NCI-H82 (cell line): ENCODE measurements at places on chromosomes 16 and 17.
A peak's percentile ranks its signal among the peaks of the same experiment; 100 is the strongest.

DNA sequence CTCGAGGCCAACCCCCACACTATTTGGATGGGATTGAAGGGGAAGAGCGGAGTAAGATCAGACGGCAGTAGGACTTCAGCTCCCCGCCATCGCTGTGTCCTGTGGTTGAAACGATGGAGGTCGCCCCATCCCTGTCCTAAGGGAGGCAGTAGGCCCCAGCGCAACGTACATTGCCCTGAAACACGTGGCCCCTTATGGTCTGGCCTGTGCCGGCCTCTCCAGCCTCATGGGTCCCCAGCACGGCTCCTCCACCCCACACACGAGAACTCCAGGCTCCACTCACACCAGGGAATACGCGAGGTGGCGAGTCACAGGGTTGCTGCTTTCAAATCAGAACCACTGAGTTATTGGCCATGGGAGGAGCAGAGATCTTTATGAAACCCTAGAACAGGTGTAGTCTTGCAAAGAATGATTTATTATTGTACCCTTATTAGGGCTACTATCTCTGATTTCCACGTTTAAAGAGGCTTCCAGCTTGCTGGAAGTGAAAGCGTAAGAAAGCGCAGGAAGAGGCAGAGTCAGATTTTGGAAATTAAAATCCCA is 669 bp upstream of the DCTPP1 start:
- DNase-seq = no peak

GRCh38 chr17:41340934-41341861 is 9.4 kb downstream of the KRT33A start:
- DNase-seq = no peak

GRCh38 chr16:88923926-88924833 is 52.8 kb downstream of the CBFA2T3 start:
- DNase-seq = no peak

DNA sequence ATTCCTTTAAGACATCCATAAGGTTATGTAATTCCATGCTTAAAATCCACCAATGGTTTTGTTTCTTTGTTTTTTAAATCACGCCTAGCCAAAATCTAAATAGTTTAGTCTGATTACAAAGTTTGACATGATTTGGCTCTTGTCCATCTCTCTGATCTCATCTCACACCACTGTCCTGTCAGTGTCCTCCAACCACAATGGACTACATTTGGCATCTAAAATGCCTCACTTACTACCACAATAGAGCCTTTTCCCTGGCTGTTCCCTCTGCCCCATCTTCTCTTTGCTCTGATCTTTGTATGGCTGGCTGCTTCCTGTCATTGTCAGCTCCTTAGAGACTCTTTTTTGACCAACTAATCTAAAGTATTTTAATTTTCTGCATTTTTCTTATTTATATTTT is 157.2 kb downstream of the MYO1D start:
- no peak for DNase-seq

GRCh38 chr17:73783945-73784603 is 139.8 kb upstream of the SDK2 start:
- DNase-seq = no peak

GRCh38 chr16:54939510-54940278 is 9.0 kb downstream of the IRX5 start:
- DNase-seq = peak; percentile 18

DNA sequence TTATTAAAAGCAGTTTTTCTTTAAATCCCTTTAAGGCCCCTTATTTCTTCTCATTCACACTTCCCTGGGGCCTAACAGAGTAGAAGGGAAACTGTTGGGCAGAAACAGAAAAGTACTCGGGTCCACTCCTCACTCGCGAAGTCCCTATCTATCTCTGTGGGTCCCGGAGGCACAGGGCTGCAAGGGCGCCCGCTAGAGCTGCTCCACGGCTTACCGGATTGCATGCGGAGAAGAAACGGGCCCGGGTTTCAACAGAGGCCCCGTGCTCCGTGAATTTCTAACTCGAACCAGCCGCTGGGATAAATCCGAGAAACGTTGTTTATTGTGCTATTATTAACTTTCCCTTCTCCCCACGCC is 4.3 kb downstream of the CBLN1 start:
- DNase-seq = no peak

GRCh38 chr17:82346342-82347300 is 12.4 kb upstream of the TEX19 start:
- DNase-seq = no peak

DNA sequence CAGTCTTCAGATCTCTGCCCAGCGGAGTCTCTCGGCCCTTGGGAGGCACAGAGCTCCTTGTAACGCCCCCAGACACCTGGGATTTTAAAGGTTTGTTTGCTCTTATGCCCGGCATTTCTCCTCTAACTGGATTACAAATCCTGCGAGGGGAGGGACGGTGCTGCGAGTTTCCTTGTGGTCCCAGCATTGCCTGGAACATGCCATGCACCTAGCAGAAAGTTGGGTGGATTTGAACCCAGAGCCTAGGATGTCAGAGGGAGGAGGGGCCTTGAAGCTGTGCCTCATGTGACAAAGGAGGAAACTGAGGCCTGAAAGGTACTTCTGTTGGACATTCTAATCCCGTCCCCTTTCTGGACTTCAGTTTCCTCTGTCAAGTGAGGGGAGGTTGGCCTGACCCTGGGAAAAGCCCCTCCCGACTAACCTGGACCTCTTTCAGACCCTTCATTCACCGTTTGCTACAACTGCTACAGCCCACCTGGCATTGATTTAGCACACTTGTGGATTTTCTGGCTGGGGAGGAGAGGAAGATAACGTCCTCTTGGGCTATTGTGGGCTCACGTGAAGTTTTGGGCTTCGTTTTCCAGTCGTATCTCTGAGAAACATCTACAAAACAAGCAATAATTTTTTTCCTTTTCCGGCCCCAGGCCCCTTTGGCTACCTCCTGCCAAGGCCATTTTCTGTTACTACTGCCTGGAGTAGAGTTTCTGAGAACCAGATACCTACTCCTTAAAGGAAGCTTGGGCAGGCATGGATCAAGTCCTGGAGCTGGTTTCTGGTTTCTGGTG is 30.9 kb downstream of the MRC2 start:
- DNase-seq = peak; percentile 85

DNA sequence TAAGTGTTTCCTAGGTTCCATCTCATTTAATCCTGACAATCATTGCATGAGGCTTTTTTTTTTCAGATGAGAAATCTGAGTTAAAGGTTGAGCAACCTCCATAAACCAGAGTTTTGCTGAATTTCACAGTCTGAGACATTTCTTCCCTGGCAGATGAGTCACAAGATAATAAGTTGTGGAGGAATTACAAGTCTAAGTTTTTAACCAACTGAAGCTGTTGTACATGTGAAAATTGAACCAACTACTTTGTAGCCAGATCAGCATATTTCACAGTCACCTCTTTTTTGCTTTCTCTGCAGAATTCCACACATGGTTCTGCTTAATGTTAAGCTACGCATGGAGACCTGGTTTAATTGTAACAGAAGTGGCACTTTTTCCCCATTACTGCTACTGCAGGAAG is 765.6 kb downstream of the CDH11 start:
- DNase-seq = no peak

- DNase-seq = no peak
Measured at GRCh38 chr17:19883537-19884215, 15.9 kb upstream of the ULK2 start.
